ENCODE measurements at places on chromosomes 4 and X.

GRCh38 chr4:53380221-53380620, 2.8 kb downstream of the FIP1L1 start:
- DNase-seq = peak; percentile 17
- peaks cover 40% of the 10 kb centered on the region for H3K36me3 ChIP-seq
- peak overlapping the region; percentile 93 for H3K4me3 ChIP-seq

DNA sequence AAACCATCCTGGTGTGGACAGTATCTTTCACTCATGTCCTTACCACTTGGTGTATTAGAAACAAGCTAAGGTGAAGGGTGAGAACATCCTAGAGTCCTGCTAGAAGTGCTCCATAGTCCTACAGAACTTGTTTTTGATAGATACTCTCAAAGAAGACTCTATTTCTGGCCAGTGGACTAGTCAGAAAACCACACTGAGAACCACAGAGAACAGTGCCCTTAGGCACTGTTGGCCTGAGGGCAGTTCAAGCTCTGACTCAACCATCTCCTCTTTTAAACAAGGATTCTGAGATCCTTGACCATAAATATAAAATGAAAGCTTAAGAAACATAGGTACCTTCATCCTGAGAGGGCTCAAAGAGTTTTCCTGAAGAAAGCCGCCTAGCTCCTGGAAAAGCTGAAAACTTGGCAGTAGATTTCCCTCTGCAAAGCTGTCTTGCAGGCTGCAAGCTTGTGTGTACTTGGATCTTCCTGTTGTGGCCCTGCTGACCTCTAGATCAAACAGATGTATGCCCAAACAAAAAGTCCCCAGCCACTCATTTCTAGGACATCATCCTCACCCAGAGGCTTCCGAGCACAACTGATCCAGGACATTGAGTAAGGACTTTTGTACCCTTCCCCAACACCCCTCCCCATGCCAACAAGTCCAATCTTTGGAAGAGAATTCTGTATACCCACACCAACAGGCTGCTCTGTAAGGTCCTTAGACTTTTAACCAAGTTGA, 111.6 kb upstream of the CXCL13 start:
- DNase-seq = peak; percentile 14
- H3K4me1 ChIP-seq = no peaks in the 10 kb centered on the region
- H3K36me3 ChIP-seq = no peaks in the 10 kb centered on the region

DNA sequence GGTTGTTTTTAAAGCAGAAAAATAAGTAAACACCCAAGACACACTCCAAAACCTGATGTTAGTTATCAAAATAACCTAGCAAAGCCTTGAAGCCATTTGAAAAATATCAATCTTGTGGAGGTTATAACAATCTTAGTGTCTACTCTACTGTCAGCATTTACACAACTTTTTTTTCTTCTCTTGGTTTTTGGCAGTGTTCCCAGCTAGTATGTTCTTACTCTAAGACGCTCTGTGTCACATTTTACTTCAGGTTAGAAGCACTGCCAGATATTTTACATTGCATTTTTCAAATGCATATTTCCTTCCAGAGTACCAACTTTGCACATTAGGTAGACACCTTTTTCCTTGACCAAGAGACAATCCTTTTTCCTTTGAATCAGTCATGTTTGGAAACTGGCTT, 114.0 kb upstream of the INPP4B start:
- no peaks in the 10 kb centered on the region for H3K36me3 ChIP-seq
- no peaks in the 10 kb centered on the region for H3K4me1 ChIP-seq
- H3K27ac ChIP-seq = no peak overlapping the region

- no peak overlapping the region for H3K27ac ChIP-seq
- DNase-seq = peak; percentile 47
- H3K4me3 ChIP-seq = no peak overlapping the region
- H3K27me3 ChIP-seq = no peaks in the 10 kb centered on the region
- peaks cover 12% of the 10 kb centered on the region for H3K4me1 ChIP-seq
Measured at GRCh38 chrX:41022566-41022965, 62.7 kb upstream of the USP9X start.

DNA sequence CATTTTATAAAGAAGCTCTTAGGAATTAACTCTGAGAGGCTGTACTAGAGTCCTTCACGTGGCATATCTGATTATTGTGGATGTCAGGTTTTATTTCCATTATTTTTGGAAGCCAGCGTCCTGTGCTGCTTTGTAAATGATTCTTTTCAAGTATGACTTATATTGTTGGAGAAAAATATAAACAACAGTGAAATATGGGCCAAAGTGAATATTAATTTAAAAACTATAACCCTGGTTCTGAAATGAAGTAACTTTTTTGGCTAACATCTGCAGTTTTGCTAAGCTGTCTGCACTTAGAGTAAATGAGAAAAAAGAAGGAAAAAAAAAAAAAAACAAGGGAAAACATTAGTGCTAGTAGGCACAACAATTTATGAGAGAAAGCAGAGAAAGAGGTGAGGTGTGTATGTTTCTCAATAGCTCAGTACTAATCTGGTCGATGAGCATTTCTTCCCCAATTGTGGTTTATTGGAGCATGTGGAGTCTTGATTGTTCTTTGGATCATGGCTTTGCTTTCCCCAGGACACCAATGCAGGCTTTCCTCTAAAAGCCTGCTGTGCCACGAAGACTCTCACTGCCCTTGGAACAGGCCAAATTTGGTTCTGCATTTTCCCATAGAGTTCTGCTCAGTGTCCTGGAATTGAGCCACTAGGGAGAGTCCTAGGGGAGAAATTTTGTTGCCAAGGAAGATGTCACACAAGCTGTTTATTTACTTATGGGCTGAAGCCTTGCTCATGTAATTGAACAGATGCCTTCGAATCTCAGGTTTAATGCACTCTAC, 273.3 kb downstream of the DKK2 start:
- H3K4me1 ChIP-seq = peaks cover 35% of the 10 kb centered on the region
- no peak overlapping the region for H3K27ac ChIP-seq
- no peak overlapping the region for H3K4me3 ChIP-seq
- H3K27me3 ChIP-seq = no peaks in the 10 kb centered on the region

DNA sequence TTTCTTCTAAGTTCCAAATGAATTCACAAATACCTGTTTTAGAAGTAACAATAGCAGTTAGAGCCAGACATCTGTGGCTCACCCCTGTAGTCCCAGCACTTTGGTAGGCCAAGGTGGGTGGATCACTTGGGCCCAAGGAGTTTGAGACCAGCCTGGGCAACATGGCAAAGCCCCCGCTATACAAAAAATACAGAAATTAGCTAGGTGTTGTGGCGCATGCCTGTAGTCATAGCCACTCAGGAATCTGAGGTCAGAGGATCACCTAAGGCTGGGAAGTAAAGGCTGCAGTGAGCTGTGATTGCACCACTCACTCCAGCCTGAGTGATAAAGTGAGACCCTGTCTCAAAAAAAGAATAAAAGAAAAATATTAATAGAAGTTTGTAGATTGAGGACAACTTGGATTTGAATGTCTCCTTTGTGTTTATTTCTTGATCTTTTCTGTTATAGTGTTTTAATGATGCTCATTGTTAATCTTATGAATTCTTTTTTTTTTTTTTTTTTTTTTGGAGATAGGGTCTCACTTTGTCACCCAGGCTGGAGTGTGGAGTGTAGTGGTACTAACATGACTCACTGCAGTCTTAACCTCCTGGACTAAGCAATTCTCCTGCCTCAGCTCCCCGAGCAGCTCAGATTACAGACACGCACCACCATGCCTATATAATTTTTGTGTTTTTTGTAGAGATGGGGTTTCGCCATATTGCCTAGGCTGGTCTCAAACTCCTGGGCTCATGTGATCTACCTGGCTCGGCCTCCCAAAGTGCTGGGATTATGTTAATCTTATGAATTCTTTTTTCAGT, 30.7 kb upstream of the RAPGEF2 start:
- no peaks in the 10 kb centered on the region for H3K27me3 ChIP-seq
- H3K4me1 ChIP-seq = peaks cover 43% of the 10 kb centered on the region
- H3K4me3 ChIP-seq = no peak overlapping the region
